ENCODE measurements at places on chromosomes 7 and 10.

GRCh38 chr7:657565-658119 lies 68.9 kb upstream of the DNAAF5 start:
- peak; percentile 73 for DNase-seq

- DNase-seq: no peak
Observed at GRCh38 chr10:132549371-132549770, 11.8 kb downstream of the INPP5A start.

DNA sequence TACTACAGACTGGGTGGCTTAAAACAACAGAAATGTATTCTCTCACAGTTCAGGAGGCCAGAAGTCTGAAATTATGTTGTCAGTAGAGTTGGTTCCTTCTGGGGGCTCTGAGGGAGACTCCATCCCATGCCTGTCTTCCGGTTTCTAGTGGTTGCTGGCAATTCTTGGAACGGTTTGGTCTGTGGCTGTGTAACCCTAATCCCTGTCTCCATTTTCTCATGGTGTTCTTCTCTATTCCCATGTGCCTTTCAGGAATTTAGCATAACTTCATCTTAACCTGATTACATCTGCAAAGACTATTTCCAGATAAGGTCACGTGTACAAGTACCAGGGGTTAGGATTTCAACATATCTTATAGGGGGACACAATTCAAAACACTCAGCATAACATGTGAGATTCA lies 73.2 kb downstream of the FAM241B start:
- peak; percentile 69 for DNase-seq

DNA sequence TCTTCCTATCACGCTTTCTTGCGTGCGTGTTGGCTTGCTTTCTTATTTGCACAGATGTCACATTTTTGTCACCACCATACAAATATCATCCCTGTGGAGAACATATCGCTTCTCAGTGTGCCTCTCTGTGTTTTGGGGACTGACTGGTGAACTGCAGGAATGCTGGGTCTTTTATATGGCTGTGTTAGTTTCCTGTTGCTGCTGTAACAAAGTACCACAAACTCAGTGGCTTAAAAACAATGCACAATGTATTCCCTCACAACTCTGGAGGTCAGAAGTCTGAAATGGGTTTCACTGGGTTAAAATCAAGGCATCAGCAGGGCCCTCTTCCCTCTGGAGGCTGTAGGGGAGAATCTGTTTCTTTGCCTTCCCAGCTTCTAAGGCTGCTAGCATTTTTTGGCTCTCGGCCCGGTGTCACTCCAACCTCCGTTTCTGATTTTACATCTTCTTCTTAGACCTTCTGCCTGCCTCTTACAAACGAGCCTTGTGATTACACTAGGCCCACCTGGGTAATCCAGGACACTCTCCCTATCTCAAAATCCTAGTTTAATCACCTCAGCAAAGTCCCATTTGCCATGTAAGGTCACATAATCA lies 82.0 kb downstream of the LRMDA start:
- no peak for DNase-seq

GRCh38 chr10:13907570-13907969 lies 320.8 kb downstream of the PRPF18 start:
- no peak for DNase-seq

GRCh38 chr7:9718071-9718661 lies 1255.5 kb upstream of the PHF14 start:
- no peak for DNase-seq

DNA sequence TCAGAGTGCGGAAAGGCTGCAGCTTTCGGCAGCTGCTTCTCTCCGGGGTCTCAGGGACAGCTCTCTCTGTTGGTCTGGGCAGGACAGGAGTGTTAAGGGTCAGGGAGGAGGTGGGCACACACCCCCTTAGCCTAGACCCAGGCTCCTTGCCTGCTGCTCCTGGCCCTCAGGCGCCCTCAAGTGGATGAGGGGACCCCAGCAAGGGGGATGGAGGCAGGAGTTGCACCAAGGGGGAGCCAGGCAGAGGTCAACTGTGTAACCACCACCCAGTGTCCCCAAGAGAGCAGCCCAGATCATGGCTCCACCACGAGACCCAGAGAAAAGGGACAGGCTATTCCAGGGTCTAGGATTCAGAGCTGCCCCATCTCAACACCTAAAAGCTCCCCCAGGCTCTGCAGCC lies 26.9 kb downstream of the SPOCK2 start:
- DNase-seq: no peak

GRCh38 chr7:66454600-66455225 lies 174.0 kb upstream of the KCTD7 start:
- no peak for DNase-seq

- no peak for DNase-seq
Observed at GRCh38 chr10:110775020-110775375, 96.7 kb upstream of the PDCD4 start.

DNA sequence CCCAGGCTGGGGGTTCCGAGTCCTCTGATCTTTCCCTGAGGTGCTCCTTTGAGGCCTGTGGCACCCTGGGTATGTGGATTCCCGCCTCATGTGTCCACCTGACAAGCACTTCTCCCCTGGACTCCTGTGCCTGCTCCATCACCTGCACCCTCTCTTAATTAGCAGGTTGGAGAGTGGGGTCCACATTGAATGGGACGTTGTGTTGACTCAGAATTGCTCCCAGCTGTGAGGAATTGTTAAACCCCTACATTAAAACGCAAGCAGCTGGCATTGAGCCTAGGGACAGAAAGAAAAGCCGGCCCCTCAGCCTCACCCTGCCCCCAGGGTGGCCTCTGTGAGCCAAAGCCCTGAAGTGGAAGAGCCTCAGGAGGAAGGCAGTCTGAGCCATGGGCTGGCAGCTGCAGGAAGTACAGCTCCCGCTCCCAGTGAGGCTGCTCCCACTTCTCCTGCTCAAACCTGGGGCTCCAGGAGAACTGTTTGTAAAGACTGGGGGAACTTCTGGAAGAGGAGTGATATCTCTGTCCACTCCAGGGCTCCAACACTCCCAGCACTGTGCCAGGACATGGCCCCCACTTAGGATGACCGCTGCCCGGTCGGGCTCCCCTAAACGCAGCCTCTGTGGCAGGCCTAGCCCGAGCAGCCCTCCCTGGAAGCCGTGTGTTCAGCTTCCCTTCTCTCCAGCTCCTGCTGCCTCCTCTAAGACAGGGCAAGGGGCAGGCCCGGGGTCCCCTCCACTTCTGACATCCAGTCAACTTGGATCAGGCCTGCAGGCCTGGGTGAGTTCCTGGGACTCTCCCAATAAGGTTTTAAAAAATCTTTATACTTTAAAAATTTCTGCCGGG lies 1.8 kb upstream of the OPN4 start:
- DNase-seq: no peak

- DNase-seq: peak; percentile 51
Observed at GRCh38 chr7:2635810-2636701, 4.3 kb downstream of the TTYH3 start.

DNA sequence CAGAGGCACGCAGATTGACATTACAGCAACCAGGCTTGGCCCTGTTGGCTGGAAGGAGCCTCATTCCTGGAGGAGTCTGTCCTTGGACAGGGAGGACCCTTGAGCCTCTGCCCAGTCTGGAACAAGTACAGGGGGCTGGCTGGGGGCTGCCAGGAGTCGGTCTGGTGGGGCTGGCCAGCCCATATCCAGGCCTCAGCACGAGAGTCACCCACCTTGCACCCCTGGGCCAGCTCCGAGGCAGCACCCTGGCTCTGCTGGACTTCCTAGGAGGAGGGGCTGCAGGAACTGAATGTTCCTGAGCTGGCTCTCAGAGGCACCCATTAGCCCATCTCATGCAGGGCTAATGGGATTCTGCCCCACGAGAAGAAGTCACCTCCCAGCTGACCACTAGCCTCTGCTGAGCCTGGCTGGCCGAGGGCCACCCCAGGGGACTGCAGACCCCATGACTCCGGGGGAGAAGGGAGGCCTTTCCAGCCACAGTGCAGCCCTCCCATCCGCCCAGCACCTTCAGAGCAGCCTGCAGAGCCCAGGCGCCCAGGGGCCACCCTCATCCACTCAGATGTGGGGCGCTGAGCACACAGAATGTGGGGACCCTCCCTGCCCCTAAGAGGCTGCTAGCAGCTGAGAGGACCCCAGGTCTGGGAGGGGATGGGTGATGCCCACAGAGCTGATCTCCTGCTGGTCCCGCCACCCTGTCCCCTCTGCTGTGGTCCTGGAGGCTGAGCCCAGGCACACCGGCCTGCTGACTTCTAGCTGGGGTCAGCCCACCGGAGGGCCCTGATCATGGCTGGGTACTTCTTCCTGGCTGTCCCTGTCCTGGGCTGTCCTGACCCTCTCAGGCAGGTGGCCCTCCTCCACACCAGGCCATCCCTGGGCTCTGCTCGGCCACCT lies 14.8 kb upstream of the INPP5A start:
- no peak for DNase-seq

GRCh38 chr10:1635340-1635739 lies 102.0 kb downstream of the ADARB2 start:
- DNase-seq: no peak

GRCh38 chr10:114584419-114584818 lies 73.7 kb downstream of the ABLIM1 start:
- no peak for DNase-seq

- DNase-seq: peak; percentile 2
Observed at GRCh38 chr7:21361413-21362125, 66.3 kb upstream of the SP4 start.

GRCh38 chr10:122273966-122274545 lies 3.0 kb downstream of the BTBD16 start:
- no peak for DNase-seq
